ENCODE measurements at places on chromosomes 1 and 21.

DNA sequence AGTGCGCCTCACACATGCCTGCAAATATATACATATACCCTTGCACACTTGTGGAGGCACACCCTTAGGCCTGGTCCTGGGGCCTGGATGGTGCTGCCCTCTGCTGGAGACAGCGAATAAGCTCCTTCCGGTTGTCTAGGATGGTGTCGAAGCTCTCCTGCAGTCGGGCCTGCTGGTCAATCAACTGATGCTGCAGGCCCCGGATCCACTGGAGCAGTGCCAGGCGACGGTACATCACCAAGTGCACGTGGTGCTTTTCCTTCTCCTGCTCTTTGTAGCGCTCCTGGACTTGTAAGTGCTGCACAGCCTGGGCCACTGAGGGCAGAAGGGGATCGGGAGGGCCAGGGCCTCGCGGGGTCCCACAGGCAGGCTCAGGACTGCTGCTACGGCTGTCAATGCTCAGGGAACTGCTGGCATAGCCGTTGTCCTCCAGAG lies 3.1 kb downstream of the C1orf216 start:
- peak; percentile 83 for DNase-seq

DNA sequence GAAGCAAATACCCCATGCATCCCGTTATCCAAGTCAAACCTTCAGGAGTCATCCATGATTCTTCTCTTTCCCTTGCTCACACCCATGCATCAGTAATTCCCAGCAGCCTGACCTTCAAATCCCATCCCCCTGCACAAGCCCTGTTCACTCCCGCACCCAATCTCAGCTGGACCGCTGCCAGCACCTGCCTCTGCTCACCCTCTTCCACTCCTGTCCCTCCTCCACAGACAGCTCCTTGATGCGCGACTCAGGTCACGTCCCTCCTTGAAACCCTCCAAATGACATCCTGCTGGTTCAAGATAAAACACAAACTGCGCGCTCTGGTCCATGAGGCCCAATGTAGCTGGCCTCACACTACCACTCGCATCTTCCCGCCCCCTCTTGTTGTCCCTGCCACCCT lies 43.4 kb upstream of the MPZL1 start:
- no peak for DNase-seq

DNA sequence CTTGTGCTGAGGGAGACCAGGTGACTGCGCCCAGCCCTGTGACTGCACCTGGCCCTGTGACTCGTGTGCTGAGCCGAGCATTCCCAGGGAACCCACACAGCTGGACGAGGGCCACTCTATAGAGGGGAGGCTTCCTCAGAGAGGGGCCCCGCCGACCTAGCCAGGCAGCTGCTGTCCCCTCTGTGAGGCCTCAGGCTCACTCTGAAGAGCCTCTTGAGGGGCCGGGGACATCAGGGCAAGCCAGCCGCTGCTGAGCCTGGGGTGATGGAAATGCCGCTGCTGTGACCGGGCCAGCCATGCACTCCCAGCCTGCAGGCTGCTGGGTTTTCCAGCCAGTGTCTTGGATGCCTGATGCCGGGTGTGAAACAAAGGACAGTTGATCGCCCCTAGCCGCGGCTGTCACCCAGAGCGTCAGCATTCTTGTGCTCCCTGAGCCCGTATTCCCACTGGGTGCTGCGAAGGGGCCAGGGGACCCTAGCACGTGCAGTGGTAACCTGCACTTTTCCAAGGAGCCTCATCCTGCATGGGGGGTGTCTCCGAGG lies 17.5 kb downstream of the PFKL start:
- no peak for DNase-seq

DNA sequence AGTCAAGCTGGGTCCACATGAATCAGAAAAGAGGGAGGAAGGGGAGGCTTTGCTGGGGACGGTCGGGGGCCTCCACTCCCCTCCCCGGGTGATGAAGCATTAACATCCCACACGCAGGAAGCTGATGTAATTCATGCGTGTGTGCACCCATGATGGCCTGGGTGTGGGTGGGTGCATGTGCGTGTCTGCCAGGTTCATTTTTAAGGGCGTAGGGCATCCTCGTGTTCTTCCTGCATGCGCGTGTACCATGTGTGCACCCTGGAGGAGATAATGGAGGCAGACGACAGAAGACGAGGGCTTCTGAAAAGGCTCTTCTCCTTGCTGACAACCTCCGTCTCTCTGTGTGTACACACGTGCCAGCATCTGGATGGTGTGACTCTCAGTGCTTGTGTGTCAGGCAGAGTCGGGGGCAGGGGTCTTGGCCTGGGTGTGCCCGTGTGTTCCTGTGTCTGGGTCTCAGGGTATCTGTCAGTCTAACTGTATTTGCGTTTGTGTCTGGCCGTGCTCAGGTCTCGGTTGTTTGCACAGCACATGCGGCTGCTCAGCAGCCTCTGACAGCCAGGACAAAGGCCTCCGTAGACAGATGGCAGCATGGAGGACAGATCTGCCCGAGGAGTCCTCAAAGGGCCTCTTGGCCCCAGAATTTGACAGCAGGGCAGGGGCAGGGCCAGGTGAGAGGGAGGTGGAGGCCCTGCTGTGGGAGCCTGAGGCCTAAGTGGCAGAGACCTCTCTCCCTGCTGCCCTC lies 2.4 kb downstream of the RAP1GAP start:
- no peak for DNase-seq

- DNase-seq, result no peak
Measured at GRCh38 chr1:45654540-45655280, 30.9 kb upstream of the CCDC17 start.

GRCh38 chr1:205354259-205355074 lies 2.3 kb downstream of the KLHDC8A start:
- DNase-seq, result peak; percentile 36

DNA sequence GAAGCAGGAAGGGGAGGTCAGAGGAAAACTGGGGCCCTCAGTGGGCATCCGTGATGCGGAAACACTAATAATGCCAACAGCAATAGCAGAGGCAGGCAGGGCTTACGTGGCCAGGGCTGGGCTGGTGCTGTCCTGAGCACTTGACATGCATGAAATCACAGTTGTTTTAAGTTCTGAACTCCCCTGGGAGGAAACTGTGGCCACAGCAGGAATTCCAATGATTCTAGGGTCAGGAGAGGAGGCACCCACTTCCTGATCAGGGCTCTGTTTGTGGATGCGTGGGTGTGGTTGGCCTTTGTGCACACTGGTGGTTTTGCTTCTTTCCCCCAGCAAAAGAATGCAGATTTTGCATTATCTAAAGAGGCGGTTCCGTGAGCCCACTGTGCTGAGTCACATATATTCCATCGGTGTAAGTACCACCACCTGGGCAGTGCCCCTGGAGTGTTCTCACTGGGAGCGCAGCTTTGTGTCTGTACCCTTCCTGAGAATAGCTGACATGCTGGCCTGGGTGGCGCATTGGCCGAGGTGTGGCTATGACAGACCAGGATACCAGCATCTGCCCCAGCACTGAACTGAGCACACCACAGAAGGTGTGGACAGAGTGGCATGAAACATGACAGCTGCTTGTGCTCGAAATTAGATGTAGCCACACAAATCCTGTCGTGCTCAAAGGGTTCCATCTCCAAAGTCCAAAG lies 71.0 kb downstream of the PDE9A start:
- DNase-seq, result no peak

GRCh38 chr1:167126317-167126716 lies 32.4 kb downstream of the STYXL2 start:
- DNase-seq, result no peak

GRCh38 chr1:239538239-239538988 lies 152.0 kb downstream of the CHRM3 start:
- no peak for DNase-seq

DNA sequence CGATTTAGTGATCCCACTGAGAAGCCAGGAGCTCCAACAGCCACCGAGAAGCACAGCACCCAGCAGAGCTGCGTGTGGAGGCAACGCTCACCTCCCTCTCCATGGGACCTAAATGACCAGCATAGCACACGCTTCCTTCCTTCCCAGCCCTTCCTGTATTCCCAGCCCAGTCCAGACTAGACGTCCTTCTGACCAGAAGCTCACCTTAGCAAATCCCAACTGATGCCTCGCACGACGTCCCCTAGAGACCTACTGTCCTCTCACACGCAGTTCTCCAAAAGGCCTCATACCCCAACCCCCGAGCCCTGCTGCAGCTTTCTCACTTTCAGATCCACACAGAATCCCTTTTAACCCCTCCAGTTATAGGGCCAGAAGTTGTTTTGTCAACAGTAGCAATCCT lies 132.4 kb downstream of the SLC45A1 start:
- no peak for DNase-seq

GRCh38 chr1:1237874-1238701 lies 6.1 kb downstream of the B3GALT6 start:
- DNase-seq, result no peak

DNA sequence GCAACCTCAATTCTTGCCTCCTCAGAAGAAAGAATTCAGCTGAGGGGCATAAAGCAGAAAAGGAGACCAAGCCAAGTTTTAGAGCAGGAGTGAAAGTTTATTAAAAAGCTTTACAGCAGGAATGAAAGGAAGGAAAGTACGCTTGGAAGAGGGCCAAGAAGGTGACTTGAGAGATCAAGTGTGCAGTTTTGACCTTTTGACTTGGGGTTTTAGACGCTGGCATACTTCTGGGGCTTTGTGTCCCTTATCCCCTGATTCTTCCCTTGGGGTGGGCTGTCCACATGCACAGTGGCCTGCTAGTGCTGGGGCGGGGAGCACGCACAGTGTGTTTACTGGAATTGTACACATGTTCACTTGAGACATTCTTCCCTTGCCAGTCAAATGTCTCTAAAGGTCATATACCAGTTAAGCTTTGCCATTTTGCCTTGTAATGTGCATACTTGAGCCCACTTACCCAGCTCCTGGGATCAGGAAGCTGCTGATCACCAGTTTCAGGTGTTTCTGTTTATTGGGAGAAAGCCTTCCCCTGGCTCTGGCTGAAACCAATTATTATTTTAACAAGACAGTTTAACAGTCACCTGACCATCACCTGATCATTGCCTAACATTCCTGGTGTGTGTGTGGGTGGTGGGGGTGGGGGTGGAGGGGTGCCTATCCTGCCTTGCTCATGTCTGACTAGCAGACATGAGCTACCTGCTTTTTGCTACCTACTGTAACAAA lies 36.2 kb downstream of the UTP25 start:
- no peak for DNase-seq

All from germinal center (tissue), 1 donor.